MCF 10A (cell line): ENCODE measurements at places on chromosomes 7 and 10.

DNA sequence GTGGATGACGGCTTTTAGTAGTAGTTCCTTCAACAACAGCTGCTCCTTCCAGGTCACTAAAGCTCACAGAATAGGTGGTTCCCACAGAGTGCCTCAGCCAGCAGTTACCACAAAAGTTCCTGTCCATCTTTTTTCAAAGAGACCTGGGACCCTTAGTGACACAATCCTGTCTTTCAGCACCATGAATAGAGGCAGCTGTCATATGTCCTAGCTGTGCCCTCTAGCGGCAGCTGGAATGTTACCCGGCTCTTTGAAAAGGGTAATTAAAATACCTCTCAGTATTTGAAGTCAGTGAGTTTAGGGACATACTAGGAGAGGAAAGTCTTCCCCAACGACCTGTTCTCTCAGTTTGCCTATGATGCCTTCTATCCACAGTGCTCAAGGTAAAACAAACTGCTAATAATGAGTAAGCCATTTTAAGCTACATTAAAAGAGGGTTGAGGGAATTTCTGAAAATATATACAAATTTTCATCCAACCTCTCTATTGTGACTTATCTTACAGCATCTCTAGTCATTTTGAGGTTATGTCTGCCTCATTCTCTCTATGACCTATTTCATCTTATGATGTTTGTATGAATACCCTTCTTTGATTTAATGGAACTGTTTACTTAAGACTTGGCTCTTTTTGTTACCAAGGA lies 290.8 kb downstream of the NXPH1 start:
- DNase-seq: peak; percentile 62
- no peaks in the 10 kb centered on the region for H3K4me1 ChIP-seq
- H3K27me3 ChIP-seq: no peaks in the 10 kb centered on the region

DNA sequence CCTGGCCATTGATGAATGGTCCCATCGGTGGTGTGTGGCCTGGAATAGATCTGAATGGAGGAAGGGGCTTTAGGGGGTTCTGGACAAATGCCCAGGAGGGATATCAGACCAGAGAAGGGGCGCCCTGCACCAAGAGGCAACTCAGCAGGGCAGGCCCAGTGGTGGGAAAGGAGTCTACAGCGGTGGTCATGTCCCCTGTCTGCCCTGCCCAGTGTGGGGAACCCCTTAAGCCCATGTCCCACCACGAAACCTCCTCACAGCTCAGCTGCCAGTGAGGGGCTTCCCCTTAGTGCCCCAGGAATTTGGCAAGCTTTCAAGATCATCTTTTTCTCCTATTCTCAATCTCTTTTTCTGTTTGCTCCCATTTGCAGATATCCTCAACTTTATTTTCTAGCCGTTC lies 14.1 kb upstream of the CCSER2 start:
- no peak for DNase-seq
- H3K36me3 ChIP-seq: no peaks in the 10 kb centered on the region
- no peak overlapping the region for H3K4me3 ChIP-seq
- H3K4me1 ChIP-seq: peaks cover 5% of the 10 kb centered on the region
- no peak overlapping the region for H3K27ac ChIP-seq

DNA sequence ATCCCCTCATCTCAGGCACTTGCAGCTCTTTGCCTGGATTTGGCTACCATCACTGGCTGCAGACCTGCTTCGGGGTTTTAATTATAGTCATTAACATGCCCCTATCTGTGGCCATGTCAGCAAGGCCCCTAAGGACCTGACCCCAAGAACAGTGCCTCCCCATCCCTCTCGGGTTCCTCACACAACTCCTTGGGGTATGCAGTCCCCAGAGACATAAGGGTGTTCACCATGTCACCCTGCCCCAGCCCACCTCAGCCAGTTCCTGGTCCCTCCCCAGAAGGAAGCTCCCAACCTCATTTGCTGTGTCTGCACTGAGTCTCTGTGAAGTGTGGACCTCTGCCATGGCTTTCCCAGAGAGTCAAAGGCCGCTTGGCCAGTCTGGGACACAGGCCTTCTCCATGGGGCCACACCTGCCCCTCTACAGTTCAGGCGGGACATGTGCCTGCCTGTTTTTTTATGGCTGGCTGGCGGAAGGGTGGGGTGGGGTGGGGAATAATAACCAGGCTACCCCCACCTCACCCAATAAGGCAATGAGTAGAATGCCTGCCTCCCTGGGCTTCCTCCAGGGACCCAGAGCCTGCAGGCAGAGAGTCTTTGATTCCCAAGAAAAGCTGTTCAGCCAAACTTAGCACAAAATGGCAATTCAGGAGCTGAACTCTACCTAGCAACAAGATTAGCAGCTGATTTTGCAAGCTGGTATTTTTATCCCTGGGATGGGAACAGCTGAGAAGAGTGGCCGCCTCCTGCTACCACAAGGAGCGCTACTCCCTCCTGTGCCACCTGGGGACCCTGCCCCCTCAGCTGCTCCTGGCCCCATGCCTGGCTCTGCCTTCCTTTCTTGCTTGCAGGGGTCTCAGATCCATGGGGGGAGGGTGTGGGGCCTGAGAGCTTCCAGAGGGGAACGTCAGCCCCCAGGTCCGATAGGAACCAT lies 23.7 kb upstream of the CAMK2B start:
- DNase-seq: no peak
- H3K27me3 ChIP-seq: peaks cover 24% of the 10 kb centered on the region
- H3K4me3 ChIP-seq: no peak overlapping the region

DNA sequence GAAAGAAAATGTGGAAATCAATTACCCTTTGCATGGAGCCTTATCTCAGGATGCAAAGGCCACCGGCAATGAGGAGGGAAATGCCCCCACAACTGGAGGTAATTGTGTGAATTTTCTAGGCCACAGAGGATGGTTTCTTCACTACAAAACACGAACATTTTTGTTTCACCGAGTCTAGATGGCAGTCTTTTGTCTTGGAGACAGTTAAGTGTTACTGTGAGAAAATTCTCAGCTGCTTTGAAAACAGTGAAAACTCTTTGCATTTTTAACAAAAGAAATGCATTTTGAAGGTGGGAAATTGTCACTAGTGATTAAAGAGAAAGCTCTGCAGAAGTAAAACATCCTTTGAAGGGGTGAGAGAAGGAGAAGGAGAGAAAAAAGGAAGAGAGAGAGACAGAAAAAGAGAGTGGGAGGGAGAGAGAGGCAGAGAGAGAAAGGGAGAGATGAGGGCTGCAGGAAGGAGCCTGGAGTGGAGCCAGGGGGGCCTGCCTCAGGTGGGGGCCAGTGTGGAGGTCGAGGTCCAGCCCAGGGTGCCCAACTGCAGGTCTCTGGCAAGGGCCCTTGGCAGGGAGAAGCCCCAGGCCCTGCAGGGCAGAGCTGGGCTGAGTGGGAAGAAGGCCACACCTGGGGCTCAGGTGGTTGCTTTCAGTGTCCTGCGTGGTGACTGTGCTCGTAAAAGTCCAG lies 261.4 kb downstream of the ADARB2 start:
- H3K4me3 ChIP-seq: no peak overlapping the region
- DNase-seq: no peak
- no peaks in the 10 kb centered on the region for H3K4me1 ChIP-seq
- H3K27ac ChIP-seq: no peak overlapping the region
- H3K36me3 ChIP-seq: no peaks in the 10 kb centered on the region
- peaks cover 2% of the 10 kb centered on the region for H3K27me3 ChIP-seq

DNA sequence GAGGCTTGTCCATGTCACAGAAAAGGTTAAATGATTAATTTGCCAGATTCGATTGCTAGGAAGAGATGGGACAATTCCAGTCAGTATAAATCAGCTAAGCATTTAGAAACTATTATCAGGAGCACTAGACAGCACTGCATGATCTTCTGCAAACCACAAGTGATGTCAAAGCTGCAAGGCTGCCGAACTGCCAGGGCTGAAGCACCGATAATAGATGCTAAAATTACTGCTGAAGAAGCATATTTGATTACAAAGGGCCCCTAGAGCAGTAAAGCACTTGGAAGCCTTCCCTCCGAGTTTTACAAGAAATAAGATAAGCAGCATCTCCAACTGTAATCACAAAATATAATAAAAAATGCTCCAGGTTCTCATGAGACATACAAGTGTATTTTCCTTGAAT lies 40.6 kb downstream of the RNLS start:
- H3K27ac ChIP-seq: no peak overlapping the region
- H3K36me3 ChIP-seq: no peaks in the 10 kb centered on the region
- H3K4me3 ChIP-seq: no peak overlapping the region
- H3K4me1 ChIP-seq: peaks cover 20% of the 10 kb centered on the region
- DNase-seq: no peak

DNA sequence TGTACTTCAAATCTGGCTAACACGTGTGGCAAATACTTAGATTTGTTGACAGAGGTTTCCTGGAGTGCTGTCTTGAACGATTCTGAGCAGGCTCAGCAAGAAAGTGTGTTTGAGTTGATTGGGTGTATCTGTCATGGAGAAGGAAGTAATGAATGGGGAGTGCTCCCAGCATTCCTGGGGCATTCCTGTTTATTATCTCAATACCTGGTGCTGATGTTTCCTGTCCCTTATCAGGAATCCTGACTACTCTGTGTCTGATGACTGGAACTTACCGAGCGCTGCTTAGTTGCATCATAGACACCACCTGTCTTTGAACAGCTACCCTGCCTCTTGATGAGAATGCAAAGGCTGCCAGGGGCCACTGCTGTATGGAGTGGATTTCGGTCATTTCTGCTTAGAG lies 41.0 kb upstream of the TMEM248 start:
- peaks cover 4% of the 10 kb centered on the region for H3K4me1 ChIP-seq
- no peak overlapping the region for H3K27ac ChIP-seq
- DNase-seq: no peak
- no peak overlapping the region for H3K4me3 ChIP-seq
- H3K36me3 ChIP-seq: peaks cover 26% of the 10 kb centered on the region

DNA sequence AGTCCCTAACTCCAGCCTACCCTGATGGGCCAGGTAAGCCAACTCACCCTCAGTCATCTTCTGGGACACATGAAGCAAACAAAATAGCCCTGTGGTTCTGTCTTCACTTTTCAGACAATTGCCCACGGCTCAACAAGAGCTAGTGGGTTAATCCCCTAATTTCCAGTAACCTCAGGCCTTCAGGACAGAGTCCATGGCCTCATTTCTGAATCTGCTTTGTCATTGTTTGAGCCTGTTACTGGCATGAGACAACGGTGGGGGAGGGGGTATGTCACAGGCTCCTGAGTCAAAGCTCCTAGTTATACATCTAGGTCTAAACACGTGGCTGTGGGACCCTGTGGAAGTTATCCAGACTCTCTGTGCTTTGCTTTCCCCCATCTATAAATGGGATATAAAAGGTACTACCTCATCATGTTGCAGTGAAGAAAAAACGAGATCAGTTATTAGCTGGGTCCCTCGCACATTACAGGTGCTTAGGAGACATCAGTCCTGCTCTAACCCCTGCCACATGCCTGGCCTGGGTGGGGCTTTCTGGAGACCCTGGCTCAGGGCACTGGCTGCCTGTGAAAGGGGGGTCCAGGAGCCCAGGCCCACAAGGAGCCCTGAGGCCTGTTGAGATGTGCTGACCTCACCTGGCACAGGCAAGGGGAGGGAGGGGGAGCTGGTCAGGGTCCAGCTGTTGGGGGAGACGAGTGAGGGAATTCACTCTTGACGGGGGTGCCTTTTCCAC lies 16.5 kb downstream of the MAT1A start:
- H3K4me1 ChIP-seq: no peaks in the 10 kb centered on the region
- H3K4me3 ChIP-seq: no peak overlapping the region
- no peak overlapping the region for H3K27ac ChIP-seq
- no peak for DNase-seq
- H3K27me3 ChIP-seq: no peaks in the 10 kb centered on the region

DNA sequence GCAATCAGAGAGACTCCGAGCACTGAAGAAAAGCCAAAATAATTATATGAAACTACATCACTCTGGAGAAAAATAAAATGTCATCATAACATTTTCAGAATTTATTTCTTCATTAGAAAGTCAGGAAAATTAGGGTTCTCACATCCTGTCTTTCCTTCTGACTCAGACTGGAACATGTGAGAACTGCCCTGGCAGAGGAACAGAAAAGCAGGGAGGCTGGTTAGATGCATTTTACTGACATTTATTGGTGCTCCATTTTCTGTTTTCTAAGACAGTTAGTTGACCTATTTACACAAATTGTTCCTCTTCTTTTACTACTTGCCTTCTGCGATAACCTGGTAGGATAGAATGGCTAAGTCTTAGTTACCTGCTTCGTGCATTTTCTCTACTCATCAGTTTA lies 58.6 kb upstream of the ANK3 start:
- no peaks in the 10 kb centered on the region for H3K27me3 ChIP-seq
- peaks cover 22% of the 10 kb centered on the region for H3K4me1 ChIP-seq
- H3K36me3 ChIP-seq: no peaks in the 10 kb centered on the region
- no peak for DNase-seq
- H3K27ac ChIP-seq: no peak overlapping the region

DNA sequence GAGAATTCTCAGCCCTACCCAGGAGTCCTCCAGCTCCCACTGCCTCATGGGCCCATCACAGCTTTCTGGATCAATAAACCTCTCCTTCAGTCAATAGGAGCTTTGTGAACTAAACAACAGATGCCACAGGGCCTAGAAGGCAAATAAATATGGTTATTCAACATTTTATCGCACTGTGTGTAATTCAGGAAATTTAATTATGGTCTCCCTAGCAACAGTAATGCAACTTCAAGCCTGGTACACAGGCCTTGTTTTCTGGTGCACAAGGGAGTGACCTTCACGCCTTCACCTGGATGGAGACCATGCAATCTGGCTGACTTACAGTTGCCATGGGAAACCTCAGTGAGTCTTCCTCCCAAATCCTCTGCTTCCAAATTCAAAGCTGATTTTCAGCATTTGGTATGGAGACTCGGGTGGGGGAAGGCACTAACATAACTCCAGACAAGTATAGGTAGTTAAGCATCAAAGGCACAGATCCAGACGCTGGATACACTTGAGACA lies 441.0 kb upstream of the NPVF start:
- H3K27me3 ChIP-seq: peaks cover 75% of the 10 kb centered on the region
- no peak overlapping the region for H3K27ac ChIP-seq
- no peak for DNase-seq
- no peaks in the 10 kb centered on the region for H3K36me3 ChIP-seq

- no peak overlapping the region for H3K4me3 ChIP-seq
- H3K27me3 ChIP-seq: no peaks in the 10 kb centered on the region
- peaks cover 14% of the 10 kb centered on the region for H3K4me1 ChIP-seq
These were observed 141.9 kb upstream of the PRSS1 start for GRCh38 chr7:142607351-142607750.

GRCh38 chr10:13272164-13272571 lies 27.7 kb downstream of the PHYH start:
- no peaks in the 10 kb centered on the region for H3K36me3 ChIP-seq
- H3K27me3 ChIP-seq: no peaks in the 10 kb centered on the region
- no peak overlapping the region for H3K27ac ChIP-seq
- DNase-seq: no peak
- no peak overlapping the region for H3K4me3 ChIP-seq
- peaks cover 10% of the 10 kb centered on the region for H3K4me1 ChIP-seq

GRCh38 chr7:158729646-158730382 lies 25.2 kb upstream of the NCAPG2 start:
- no peak overlapping the region for H3K4me3 ChIP-seq
- no peaks in the 10 kb centered on the region for H3K4me1 ChIP-seq
- peaks cover 52% of the 10 kb centered on the region for H3K36me3 ChIP-seq
- no peak for DNase-seq
- H3K27me3 ChIP-seq: no peaks in the 10 kb centered on the region
